ENCODE measurements at places on chromosomes 1 and 21. TPM values are rescaled to one million over a fixed set of nuclear protein-coding genes. Genes with fewer than 3 reads are reported as not detected.

ADAR gene
- 121 TPM for total RNA-seq

HENMT1 gene
- 6.6 TPM for total RNA-seq

DNA sequence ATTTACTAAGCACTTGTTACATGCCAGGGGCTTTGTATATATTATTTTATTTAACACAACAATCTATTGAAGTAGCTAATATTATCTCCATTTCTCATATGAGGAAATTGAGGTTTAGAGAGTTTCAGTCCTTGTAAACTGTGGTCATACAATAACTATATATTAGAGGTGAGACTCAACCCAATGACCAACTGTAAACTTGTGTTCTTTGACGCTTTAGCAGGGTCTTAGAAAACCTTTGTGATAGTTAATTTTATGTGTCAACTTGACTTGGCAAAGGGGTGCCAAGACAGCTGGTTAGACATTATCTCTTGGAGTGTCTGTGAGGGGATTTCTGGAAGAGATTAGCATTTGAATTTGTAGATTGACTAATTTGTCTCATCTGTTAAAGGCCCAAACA is 252.4 kb upstream of the B3GALT2 start:
- DNase-seq, result no peak

AMY2A gene
- total RNA-seq, result not detected

DNA sequence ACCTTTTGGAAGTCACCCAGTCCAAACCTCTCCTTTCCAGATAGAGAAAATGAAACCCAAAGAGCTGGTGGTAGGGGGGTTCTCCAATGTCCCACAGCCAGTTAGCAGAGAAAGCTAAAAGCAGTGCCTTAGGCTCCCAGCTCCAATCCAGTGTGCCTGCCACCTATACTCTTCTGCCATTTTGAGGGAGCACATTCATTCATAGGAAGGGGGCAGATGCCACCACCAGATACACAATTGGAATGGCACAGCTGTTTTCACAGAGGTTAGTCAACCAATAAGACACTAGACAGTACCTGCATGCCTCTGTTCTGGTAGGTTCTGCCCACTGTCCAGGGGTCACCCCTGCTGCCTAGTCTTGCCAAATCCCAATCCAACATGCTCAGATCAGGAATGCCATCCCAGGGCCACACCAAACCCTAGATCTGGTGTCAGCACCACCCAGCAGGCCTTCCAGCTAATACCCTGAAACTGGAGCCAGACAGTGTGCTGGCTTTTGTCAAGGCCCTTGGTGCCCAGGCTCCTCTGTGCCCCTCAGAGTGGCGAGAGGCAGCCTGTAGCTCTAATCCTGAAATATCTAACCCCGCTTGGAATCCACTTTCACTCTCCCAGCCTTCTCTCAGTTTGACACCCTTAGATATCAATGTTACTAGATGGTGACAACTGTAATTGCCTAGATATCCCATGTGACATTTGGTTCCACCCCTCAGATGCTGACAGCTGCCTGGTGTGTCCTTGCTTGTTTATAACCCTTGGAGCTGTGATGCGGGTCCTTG is 178.6 kb downstream of the TGFBR3 start:
- DNase-seq, result no peak

CELA2B gene
- total RNA-seq, result not detected

AMY1A gene
- total RNA-seq, result not detected

GRCh38 chr1:5351366-5351765 is 640.9 kb downstream of the NPHP4 start:
- no peak for DNase-seq

SYDE2 gene
- 4.2 TPM for total RNA-seq

DNA sequence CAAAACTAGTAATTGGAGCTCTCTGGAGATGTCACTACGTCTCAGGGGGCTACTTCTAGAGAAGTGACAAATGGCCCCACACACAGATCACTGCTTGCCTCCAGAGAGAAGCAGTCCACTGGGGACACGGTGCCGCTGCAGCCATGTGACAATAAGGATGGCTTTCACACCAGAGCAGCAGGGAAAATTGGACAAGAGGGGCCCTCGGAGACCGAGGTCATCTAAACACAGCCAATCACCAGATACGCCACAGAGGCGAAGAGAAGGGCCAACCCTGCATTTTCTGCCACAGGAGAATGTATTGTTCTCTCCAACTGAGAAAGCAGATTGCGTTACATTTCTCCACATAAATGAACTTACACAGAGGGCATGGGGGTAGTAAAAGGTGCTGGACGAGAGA is 51.2 kb upstream of the TIAM1 start:
- DNase-seq, result no peak

OR2T10 gene
- not detected for total RNA-seq

NUAK2 gene
- total RNA-seq, result 139 TPM

OR2L5 gene
- not detected for total RNA-seq

CSMD2 gene
- total RNA-seq, result 0.48 TPM

FLG2 gene
- total RNA-seq, result not detected

- DNase-seq, result no peak
Measured at GRCh38 chr1:4118746-4119515, 218.9 kb upstream of the C1orf174 start.

KRTAP12-2 gene
- total RNA-seq, result not detected
